ENCODE measurements at places on chromosomes 1 and 21.
A peak's percentile ranks its signal among the peaks of the same experiment; 100 is the strongest.

- DNase-seq = no peak
Observed at GRCh38 chr1:22476566-22476965, 24.9 kb downstream of the ZBTB40 start.

DNA sequence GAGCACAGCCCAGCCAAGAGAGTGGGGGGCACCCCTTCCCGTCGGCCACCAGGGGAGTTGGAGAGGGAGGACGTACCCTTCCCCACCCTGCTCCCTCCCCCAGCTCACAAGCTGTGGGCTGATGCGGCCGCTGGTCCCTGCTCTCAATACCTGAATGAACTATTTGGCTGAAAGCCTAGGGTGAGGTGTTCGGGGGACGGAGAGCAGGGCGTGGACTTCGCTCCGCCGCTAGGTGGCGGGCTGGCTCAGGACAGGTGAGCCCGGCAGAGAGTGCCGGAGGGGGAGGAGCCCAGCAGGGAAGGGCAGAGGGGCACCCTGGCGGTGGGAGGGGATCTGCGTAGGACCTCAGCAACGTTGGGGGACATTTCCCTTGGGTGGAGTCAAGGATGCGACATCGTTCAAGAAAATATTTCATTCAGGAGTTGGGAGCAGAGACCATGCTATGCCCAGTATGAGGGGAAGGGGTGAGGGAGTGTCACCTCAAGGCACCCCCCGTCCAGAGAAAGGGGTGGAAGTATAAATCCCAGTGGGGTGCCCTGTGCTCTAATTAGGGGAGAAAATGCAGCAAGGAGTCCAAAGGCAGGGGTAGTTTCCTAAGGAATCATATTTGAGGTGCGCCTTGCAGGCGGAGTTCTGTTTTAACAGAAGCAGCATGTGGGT is 12.0 kb upstream of the RHBG start:
- peak; percentile 30 for DNase-seq

- DNase-seq = no peak
Observed at GRCh38 chr1:4393191-4393590, 261.2 kb upstream of the AJAP1 start.

GRCh38 chr1:89657886-89658285 is 25.0 kb downstream of the LRRC8C start:
- DNase-seq = no peak

- DNase-seq = no peak
Observed at GRCh38 chr1:41465741-41466140, 18.7 kb downstream of the EDN2 start.

DNA sequence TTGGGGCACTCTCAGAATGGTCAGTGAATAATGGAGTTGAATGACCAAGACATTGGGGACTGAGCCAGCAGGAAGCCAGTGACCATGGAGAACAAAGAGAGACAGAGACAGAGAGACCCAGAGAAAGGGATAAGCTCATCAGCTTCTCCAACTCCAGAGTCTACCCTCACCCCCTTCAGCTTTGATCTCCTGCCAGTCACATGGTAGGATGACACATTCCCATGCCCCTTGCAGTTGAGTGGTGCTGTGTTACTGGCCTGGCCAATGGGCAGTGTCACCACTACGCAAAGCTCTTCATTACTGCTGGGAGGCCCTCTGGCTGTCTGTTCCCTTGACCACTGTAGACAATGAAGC is 643.5 kb downstream of the AJAP1 start:
- no peak for DNase-seq

- DNase-seq = no peak
Observed at GRCh38 chr21:27047283-27047657, 80.4 kb upstream of the ADAMTS5 start.

GRCh38 chr1:182046763-182047162 is 14.7 kb downstream of the ZNF648 start:
- no peak for DNase-seq

DNA sequence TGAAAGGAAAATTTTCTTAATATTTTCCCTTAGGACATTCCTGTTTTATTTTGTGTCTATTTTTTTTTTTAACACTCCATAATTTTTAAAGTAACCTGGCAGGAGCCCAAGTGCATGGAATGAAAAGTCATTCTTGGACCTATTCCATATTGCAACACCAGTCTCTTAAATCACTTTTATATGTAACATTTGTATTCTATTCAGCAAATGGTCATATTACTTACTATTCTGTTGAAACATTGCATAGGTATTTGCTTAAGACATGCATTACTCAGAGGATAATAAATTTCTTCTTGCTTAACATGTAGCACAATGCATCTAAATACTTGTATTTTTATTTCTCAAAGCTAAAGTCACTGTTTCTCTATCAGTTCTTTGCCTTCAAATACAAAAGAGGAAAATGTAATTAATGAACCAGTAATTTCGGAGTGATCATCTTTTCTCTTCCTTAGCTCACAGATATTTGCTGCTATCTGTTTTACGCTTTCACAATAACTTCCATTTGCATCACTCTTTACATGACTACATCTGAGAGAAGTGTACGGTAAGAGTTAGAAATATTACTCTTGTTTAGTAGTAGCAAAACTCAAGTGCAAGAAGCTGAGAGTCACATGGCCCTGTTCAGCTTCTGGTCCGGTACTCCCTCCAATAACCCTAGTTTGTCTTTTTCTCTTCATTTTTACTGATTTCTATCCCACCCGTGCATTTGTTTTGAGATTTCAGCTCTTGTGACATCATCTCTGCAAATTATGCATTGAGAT is 394.8 kb downstream of the USP25 start:
- no peak for DNase-seq

DNA sequence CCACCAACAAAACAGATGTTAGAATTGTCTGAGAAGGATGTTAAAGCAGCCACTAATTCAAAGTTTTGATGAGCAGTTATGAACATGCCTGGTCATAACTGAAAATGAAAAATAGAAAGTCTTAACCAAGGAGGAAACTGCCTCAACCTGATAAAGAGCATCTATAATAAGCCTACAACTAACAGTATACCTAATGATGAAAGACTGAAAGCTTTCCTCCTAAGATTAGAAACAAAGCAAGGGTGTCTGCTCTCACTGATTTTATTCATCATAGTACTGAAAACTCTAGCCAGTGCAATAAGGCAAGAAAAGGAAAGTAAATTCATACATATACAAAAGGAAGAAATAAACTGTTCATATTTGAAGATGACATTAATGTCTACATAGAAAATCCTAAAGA is 82.0 kb downstream of the KCNK1 start:
- no peak for DNase-seq

DNA sequence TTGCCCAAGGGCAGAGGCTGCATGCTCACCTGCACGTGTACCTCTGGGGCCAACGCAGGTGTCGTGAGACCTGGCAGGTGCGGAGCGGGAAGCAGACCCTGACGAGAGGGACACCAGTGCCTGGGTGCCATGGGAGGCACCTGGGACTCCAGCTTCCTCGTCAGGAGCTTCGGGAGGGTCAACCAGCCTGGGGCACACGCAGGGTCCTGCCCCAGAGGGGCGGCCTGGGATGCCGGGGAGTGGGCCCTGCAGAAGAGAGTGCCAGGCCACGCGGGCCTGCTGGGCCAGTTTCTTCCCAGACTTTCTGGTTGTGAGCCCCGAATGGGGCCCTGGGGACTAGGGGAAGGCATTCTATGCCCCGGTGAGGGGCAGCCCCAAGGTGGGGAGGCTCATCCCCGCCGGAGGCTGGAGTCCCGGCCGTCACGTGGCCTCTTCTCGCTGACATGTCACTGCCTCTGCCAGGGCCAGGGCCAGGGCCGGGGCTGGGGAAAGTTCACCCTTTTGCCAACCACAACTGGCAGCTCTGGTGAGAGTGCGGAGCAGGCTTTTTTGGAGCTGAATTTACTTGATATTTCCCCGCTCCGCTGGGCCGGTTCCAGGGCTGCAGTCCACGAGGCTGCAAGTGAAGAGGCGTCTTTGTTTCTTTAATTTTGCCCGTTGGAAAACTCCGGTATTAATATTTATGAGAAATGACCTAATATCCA is 38.5 kb upstream of the ACTRT2 start:
- no peak for DNase-seq

DNA sequence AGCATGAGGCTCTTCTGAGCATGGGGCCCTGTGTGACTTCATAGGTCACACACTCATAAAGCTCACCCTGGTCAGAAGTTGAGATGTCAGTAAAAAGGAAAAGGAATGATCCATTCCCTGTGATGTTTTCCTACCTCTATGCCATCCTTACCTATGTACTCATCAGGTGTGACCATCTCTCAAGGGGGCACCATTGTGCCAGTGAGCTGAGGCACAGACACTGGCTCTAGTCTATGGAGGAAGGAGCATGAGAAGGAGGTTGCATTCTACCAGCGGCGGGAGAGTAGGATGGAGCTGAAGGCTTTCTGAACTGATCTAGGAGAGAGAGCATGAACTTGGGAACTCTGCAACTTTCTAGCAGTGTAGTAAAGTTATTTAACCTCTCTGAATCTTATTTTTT is 65.8 kb upstream of the RGL1 start:
- DNase-seq = no peak

GRCh38 chr1:9281908-9282695 is 10.6 kb upstream of the SPSB1 start:
- DNase-seq = no peak

GRCh38 chr1:38026592-38027200 is 14.2 kb downstream of the UTP11 start:
- DNase-seq = no peak

GRCh38 chr1:85494074-85494903 is 29.3 kb upstream of the DDAH1 start:
- DNase-seq = no peak

DNA sequence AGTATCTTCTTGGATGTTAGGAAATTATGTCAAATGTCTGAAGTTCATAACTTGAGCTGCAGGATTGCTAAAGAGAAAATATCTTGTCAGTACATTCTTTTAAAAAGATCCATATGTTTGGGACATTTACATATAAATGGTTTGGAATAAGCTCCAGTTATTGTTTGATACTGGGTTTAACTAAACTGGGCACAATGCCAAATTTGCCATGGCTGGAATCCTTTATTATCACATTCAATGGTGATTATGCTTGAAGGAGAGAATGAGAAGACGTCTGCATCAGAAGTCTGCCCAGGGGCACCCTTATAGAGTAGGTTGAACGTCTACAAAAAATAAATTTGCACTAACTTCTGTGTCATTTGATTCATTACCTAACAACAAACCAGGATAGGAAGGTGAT is 652.5 kb downstream of the AMY1C start:
- no peak for DNase-seq

GRCh38 chr1:212916481-212917133 is 33.7 kb upstream of the VASH2 start:
- DNase-seq = no peak

DNA sequence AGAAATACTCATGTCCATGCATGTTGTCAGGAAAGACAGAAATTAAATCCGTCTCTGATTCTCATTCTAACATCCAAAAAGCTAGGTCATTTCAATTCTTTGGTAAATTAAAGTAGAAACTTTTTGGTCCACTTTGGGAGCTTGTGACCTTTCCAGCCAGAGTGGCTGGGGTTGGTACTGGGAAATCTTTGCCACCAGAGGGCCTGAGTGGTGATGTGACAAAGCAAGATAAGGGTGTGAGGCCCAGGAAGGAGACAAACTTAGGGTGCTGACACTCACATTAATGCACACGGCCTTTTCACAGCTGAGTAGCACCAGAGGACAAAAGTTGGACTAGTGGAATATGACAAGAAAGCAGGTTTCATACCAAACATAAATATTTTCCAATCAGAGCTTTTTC is 144.3 kb downstream of the DNM3 start:
- DNase-seq = no peak

DNA sequence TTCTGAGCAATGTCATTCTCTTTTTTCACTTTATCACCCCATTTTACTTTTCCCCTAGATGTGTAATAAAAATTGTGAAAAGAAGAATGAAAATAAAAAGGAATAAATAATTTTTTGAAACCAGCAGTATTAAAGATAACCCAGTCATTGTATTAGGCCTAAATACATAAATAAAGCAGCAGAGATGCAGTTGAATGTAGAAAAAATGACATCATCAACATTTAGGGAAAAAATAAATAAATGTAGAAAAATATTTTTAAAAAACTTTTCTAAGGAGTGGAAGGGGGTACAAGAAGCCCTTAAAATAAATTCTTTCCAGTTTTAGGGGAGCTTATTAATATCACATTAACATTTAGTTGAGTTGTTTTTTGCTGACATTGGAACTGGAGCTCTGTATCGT is 15.3 kb upstream of the ENAH start:
- no peak for DNase-seq

GRCh38 chr1:186703209-186703766 is 23.1 kb upstream of the PTGS2 start:
- no peak for DNase-seq

- no peak for DNase-seq
Observed at GRCh38 chr1:25843483-25843882, 15.8 kb downstream of the AUNIP start.

- no peak for DNase-seq
Observed at GRCh38 chr1:203517426-203518110, 23.6 kb downstream of the OPTC start.

- no peak for DNase-seq
Observed at GRCh38 chr1:223052931-223053330, 90.1 kb downstream of the TLR5 start.

GRCh38 chr1:6105218-6105679 is 59.6 kb downstream of the KCNAB2 start:
- DNase-seq = no peak

DNA sequence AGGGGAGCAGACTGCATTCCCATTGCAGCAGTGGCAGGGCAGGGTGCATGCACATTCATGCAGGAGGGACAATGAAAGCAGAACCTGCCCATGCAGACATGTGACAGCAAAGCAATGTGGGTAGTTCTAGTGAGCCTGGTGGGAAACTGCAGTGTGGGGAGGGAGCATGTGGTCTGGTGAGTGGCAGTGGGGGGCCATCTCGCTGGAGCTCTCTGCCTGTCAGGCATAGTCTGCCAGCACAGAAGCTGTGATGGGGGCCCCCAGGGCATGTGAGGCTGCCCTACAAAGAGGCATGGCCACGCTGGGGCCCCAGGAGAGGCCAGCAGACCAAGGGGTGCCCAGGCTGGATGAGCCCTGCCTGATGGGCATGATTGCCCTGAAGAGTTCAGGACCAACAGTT is 579.7 kb downstream of the PTPRC start:
- no peak for DNase-seq

All from stimulated activated CD8-positive, alpha-beta memory T cell treated with anti-CD3 and anti-CD28 coated beads, Interleukin-7, amount 100 ng/mL, for 24 hours (primary cell).